ENCODE measurements at places on chromosomes 12 and 14.

DNA sequence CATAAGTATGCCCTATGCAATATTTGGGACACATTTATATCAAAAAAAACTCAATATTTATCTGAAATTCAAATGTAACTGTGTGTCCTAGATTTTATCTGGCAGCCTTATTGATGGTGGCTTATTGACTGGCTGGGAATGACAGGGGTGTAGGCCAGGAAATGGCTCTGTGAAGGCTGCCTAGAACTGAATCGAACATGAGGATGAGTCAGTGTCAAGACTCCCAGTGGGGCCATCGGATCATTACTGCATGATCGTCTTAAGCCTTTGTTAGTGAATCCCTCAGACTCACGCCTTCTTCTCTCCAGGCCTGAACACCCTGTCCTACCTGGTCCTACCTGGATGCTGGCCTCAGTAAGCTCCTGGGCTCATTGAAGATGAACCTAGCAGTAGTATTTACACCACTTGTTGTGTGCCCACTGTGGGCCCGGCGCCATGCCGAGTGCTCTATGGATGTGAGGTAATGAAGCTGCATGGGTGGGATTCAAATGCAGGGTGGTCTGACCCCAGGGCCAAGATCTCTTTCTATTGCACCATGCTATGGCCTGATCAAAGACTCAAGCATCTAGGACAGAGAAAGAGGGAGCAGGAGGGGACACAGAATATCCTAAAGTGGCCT is 21.0 kb upstream of the FAIM2 start:
- no peak for DNase-seq

GRCh38 chr14:56271970-56272369 is 153.8 kb downstream of the PELI2 start:
- DNase-seq = no peak

DNA sequence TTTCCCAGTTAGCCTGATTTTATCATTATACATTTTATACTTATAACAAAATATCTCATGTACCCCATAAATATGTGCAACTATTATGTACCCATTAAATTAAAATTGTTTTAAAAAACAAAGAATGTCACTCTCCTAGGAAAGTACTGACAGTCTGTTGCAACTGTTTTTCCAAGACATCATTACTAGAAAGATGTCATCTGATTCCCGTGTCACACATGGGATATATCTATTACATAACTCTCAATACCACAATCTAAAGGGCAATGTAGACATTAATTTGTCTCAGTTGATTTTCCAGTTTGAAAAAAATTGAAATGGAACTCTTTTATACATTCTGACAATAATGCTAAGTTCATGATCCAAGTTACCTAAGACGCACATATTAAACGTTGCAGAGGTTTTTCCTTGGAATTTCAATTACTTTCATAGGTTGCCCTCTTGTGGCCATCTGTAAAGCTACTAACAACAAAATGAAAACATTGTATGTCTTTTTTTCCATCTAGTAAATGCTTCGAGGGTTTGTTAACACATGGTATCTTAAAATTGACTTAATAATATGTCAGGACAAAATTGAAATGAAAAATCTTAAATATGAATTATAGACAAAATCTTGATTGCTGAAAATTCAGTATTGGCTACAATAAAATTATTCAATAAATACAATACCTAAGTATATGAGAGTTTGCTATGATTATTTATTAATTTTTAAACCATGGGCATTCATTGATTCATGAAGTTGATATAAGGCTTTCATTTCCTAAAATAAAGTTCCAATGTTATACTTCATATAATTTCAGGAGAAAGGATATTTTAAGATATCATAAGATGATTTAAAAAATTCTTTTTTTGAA is 131.6 kb downstream of the PPFIA2 start:
- no peak for DNase-seq

DNA sequence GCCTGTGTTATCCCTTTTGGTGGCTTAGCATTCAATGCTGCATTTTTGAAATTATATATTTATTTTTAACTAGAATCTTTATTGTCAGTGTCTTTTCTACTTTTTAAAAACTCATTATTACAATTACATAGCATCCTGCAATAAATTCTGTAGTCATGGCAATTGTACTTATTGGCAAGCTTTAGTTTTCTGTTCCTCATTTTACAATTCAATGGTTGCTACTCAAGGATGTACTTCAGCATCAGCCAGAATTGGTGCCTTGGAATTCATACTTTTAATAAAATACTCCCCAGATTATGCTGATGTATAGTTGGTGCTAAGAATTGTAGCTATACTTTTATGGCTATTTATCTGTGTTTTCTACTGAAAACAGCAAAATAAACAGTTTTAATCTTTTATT is 1756.8 kb upstream of the SEL1L start:
- DNase-seq = no peak

GRCh38 chr12:124032265-124032886 is 59.4 kb downstream of the ZNF664 start:
- no peak for DNase-seq

GRCh38 chr14:63713058-63713457 is 14.8 kb downstream of the SGPP1 start:
- DNase-seq = no peak

DNA sequence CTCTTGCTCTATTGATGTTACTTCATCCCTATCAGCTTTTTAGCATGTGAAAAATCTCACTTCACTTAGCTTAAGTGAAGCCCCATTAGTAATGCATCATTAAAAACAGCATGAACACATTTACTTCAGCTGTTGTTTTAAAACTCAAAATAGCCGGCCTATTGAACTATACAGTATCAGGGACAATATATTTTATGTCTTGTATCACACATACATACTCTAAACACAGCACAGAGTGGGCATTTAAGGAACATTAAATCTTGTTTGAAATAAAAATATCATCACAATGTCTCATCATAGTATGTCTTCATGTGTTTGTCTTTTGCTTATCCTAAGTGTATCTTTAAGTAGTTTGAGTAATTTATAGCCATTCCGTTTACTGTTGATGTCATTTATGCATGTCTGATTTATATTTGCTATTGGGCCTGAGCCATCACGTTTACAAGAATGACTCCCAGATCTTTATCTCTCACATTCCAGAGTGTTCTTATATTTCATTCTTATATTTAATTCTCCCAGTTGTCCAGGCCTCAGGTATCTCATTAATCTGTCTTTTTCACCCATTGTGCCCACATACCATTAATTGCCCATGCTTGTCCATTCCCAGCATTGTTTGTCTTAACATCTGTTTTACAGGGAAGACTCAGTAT is 57.5 kb downstream of the ARHGAP5 start:
- DNase-seq = no peak

DNA sequence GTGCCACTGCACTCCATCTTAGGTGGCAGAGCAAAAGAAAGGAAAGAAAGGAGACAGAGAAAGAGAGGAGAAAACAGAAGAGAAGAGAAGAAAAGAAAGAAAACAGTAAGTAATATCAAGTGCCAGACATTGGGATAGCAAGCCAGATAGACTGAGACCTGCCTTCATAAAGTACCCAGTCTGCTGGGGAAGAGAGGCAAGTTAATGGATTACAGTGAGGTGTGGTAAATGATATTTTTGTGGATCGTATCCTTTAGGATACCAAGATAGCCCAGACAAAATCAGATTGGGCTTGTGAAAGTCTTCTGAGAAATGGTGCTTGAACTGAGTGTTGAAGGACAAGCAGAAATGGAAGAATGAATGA is 1.5 kb upstream of the SPTSSA start:
- no peak for DNase-seq

- no peak for DNase-seq
Measured at GRCh38 chr12:115998794-115999478, 278.6 kb downstream of the MED13L start.

- no peak for DNase-seq
Measured at GRCh38 chr12:126419131-126419530, 1353.9 kb downstream of the AACS start.

- DNase-seq = no peak
Measured at GRCh38 chr12:87870061-87870460, 159.1 kb downstream of the C12orf50 start.

DNA sequence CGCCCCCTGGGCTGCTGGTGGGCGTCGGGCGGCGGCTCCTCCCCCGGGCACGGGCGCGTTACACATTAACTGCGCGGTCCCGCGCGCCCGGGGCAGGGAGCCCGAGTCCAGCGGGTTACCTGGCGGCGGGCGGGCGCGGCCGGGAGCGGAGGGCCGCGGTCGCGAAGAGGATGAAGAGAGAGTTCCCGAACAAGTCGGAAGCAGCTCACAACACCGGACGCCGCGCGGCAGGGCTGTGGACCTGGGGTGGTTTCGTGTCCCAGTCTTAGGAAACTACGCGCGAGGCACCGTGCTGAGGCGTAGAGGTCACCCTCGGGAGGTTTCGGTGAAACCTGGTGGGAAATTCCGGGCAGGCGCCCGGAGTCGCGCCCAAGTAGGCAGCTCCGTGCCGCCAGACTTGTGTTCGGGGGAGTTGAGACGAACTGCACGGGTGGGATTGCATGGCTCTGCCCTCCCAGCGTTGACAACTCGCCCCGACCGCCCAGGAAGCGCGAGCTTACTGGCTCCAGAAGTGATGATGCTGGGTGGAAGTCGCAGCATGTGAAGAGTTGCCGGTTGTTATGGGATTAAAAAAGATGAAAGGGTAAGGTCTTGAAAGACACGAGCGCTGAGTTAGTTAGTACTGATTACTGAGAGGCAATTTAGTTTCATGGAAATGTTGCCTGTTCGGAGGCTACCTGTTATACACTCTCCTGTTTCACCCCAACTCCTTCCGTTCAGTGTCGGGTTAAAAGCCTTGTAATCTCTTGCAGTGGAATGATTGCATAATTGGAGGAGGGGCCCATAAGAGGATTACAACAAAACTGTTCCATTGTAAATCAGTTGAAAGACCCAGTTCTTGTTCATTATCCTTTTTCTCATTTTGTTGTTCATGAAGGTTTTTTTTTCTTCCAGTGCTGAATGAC is 879 bp downstream of the RAB3IP start:
- peak; percentile 38 for DNase-seq

DNA sequence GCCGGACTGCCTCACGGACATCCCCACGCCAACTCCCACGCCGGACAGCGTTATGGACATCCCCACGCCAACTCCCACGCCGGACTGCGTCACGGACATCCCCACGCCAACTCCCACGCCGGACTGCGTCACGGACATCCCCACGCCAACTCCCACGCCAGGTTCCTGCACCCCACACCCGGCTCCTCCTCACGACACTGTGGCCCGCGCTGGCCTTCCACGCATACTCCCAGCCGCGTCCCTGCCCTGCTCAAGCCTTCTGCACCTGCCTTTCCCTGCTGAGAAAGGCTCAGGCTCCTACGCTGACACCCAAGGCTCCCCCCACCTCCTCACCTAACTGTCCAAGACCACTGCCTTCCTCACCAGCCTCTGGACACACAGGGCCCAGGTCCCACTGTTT is 9.7 kb downstream of the CACNA2D4 start:
- DNase-seq = no peak

DNA sequence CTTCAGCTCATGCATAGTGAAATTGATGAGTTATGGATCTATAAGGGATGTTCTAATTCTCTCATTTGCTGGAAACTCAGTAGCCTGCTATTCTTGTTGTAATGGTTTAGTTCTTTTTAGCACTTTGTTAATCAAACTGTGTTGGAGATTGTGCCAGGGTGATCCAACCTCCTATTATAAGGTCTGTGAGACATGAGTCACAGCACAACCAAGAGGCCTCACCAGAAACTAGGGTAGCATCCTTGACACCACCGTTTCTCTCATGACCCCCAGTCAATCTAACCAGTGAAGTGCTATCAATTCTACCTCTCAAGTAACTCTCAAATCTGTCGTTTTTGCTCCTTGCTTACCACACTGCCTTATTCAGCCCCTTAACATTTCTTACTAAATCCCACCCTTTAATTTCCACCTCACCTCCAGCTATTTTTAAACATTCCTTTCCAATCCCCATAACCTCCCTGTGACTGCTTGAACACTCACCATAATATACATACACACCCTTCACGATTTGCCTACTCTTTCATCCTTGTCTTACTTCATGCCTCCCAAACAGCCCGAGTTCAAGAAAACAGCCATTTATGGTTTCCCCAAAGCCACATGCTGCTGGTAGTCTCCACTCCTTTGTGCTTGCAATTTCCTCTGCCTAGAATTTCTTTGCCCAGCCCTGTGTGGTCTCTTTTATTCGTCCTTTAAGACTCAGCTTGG is 53.9 kb upstream of the NUDT4 start:
- no peak for DNase-seq

DNA sequence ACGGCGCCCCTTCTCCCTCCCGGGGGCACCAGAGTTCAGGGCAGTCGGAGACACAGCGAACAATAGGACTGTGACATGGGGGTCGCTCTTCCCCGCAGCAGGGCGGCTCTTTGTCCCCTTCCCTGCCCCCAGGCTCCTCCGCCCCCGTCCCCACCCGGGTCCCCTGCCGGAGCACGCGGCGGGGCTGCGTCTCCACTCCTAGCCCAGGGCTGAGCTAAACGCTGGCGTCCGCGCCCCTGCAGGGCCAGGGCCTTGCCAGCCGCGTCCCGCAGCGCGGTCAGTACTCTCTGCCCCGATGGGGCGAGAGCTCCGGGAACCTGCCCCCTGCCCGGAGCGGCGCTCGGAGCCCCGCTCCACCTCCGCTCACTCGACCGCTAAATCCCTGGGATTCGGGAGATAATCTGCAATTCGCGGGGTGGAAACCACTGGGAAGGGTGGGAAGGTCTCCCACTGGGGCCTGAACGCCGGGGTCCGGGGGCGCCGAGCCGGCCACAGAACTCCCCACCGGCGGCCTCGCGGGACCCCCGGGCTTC is 825 bp upstream of the CCDC85C start:
- no peak for DNase-seq

GRCh38 chr12:131368668-131369071 is 342.2 kb upstream of the SFSWAP start:
- no peak for DNase-seq

GRCh38 chr12:130972586-130972950 is 18.9 kb downstream of the ADGRD1 start:
- no peak for DNase-seq

DNA sequence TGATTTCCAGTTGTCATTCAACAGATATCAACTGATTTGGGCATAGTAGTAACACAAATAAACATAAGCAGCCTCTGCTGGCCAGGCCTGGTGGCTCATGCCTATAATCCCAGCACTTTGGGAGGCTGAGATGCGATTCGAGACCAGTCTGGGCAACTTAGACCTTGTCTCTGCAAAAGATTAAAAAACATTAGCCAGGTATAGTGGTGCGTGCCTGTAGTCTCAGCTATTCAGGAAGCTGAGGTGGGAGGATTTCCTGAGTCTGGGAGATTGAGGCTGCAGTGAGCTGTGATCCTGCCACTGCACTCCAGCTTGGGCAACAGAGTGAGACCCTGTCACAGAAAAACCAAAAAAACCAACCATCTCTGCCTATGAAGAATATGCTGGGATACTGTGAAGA is 7.1 kb downstream of the METAP2 start:
- DNase-seq = no peak

GRCh38 chr14:54867011-54867410 is 35.6 kb downstream of the GCH1 start:
- no peak for DNase-seq

DNA sequence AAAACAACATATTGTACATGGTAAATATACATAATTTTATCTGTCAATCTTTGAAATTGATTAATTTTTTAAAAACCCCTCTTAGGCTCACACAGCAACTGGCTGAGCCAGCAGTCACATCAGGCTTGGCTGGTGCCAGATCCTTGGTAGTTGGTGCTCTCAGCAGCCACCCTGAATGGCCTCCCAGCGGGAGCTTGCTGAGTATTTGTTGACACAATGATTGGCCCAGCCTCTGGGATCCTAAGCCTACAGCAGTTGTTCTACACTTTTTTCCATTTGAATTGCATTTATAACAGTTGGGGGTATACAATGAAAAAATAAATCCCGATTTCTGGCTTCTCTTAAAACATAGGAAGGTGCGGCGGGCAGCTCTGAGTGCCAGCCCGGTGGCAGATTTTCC is 11.1 kb downstream of the PRKAB1 start:
- no peak for DNase-seq
